ENCODE measurements at places on chromosomes 2 and 18.
A peak's percentile ranks its signal among the peaks of the same experiment; 100 is the strongest.

DNA sequence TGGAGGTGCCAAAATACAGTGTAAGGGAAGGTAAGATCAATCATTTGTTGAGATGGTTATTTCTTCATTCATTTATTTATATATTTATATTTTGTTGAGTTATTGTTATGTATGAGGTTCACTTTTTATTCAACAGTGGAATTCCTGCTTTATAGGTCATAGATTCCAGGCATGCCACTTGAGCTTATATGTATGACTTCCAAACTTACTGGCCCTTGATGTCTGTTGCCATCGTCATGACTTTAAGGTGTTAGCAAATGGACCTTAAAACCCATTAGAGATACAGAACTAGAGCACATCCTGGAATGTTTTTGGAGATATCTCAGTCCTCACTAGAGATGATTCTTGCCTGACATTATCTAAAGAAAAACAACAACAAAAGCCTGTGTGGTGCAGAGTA lies 25.9 kb downstream of the CCDC85A start:
- DNase-seq: no peak

- no peak for DNase-seq
Observed at GRCh38 chr2:44443517-44443916, 81.8 kb downstream of the CAMKMT start.

GRCh38 chr2:222594679-222595078 lies 61.2 kb downstream of the FARSB start:
- peak; percentile 84 for DNase-seq

GRCh38 chr2:88239781-88240180 lies 69.6 kb downstream of the THNSL2 start:
- no peak for DNase-seq

DNA sequence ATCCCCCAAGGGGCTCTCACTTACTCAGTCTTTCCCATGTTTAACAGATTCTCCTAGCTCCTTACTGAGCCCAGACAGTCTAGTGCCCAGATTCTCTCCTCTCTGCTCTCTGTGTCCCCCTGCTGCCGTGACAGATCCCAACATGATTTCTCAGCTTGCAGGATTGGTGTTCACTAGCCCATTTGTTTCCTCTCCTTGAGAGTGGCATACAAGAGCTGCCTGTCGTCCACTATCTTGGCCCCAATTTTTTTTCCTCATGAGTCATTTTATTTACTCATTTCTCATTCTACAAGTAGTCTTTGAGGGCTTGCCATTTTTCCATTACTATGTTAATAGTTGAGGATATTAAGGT lies 199.9 kb upstream of the FN1 start:
- peak; percentile 14 for DNase-seq

GRCh38 chr2:68237404-68237803 lies 14.9 kb downstream of the PPP3R1 start:
- no peak for DNase-seq

DNA sequence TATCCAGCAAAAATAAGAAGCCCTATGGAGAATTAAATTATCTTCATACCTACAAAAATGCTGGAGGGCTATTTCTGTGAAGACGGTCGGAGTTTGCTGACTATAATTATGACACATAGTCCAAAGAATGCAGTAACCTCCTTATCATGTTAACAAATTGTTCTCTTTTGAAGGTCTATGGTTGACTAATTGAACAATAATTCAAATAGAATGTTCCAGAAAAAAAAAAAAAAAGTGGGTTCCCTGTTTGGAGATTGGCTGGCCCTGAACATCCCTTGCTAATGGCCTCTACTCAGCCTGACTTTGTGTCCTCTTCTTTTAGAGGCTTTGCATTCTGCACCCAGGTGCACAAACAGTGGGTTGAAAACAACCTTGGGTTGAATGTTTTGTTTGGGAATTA lies 82.8 kb upstream of the CCBE1 start:
- no peak for DNase-seq

- peak; percentile 25 for DNase-seq
Observed at GRCh38 chr18:54671291-54671881, 80.3 kb downstream of the DYNAP start.

GRCh38 chr2:71546275-71546638 lies 92.9 kb downstream of the DYSF start:
- no peak for DNase-seq

- DNase-seq: peak; percentile 90
Observed at GRCh38 chr18:57434536-57435494, at the start of gene ONECUT2. Gene ONECUT2, plus strand, starts transcription at chr18:57435374. Its CDS starts 343 bp downstream, at chr18:57435717.

DNA sequence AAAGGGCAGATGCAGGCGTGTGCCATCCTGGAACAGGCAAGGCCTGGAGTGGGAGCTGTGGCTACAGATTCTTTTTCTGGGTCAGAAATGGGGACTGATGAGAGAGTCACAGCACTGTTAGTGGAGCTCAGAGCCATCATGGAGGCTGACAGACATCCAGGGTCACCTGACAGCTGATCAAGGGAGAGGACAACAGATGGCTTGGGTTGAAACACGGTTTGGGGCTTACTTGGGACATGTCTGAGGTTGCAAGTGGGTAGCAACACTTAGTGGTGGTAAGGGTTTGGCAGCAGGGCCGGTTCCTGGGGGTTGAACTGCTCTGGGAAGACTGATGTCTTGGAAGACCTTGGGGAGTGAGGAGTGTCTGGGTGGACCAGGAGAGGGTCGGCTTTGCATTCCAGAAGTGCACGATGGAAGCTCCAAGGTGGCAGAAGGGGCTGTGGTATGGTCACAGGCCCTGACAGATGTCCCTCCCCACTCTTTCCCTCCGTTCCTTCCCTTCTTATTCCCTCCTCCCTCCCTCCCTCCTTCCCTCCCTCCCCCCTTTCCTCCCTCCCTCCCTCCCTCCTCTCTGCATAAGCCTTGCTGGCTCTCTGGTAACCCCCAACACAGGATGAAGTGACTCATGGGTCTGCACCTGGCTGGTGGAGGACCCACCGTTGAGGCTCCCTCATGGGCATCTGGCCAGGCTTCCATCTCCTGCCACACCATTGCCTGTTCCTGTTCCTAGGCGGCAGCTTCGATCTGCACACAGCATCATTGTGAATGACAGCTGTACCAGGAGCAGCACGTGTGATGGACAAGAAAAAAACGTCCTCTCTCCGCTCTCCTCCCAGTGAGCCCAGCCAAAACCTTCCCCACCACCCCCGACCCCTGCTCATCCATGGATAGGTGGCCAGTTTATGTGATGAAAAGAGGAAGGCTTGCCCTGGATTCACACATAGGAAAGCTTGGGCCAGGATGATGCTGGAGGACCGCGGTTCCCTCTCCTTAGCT lies 63.8 kb upstream of the RPL31 start:
- no peak for DNase-seq

DNA sequence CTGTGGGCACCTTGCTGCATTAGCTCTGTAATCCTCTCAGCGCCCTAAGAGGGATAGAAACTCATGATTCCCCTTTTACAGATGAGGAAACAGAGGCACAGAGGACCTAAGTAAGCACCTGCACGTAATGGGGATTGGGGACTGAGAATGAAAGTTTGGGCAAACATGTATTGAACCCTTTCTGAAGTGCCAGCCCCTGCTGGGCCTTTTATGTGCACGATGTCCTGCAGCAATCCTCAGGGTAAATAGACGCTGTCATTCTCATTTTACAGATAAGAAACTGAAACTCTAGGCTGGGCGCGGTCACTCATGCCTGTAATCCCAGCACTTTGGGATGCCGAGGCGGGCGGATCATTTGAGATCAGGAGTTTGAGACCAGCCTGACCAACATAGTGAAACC lies 117.4 kb downstream of the STPG4 start:
- DNase-seq: no peak

DNA sequence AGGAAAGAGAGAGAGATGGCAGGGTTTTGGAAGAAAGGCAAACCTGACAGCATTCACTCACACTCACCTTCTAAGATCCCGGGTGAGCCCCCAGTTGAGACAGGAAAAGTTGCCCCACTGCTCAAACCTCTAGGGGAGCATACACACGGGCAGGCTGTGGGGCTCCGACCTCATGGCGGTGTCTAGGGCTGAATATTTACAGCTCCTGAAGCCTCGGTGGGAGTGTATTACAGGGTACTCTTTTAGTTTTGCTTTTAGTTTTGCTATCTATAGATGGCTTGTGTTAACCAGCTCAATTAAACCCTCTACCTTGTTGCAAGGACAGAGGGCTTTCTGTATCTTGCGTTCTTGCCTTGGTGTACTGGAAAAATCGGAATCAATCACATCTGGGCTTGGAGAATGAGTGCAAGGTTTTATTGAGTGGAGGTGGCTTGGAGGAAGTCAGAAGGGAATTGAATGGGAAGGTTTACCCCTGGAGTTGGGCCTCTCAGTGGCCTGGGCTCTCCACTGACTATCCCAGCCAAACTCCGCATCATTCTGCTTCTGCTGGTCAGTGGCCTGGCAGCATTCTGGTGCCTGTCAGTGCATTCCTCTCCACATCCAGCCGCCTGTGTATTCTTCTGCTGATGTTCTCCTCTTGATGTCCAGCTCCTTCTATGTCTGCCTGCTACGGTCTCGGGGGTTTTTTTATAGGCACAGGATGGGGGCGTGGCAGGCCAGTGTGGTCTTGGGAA lies 10.1 kb upstream of the IFIH1 start:
- DNase-seq: no peak

DNA sequence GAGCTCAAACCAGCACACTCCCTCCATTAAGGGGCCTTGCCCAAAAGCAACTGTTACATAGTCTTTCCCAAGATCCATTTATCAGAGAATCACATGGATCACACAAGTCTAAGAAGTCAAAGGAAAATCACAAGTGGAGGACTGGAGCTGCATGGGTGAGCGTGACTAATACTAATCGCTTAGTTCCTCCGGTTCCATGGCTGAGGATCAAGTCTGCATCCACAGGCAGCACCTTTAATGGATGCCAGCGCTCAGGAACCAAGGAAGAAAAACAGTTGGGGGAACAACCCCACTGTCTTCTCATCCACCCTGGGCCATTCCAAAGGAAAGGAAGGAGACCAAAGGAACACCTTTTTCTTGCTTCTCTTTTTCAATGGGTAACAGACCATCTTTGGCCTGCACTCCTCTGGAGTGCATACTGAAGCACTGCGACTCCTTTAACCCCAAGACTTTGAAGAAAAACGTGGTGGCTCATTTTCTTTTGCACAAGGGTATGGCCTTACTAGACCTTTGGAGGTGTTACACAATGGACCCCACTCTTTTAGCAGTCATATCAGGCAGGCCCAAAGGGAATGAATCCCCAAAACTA lies 9.2 kb upstream of the WDR33 start:
- no peak for DNase-seq

- no peak for DNase-seq
Observed at GRCh38 chr2:241857041-241857541, 1.6 kb downstream of the PDCD1 start.

DNA sequence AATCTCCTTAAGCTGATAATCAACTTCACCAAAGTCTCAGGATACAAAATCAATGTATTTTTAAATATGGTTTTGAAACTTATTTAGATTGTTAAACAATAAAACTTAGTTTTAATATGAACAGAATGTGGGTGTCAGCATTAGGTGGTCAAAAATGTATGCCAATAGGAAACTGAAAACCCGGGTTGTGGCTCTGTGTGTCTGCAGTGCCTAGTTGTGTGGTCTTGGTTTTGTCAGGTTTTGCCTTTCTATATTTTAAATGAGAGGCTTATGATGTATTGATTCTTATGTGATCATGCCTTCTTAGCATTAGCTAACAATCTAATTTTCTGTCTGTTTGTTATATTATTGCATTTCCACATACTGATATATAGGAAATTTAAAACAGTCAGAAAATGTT lies 227.8 kb downstream of the ZNF407 start:
- DNase-seq: no peak

DNA sequence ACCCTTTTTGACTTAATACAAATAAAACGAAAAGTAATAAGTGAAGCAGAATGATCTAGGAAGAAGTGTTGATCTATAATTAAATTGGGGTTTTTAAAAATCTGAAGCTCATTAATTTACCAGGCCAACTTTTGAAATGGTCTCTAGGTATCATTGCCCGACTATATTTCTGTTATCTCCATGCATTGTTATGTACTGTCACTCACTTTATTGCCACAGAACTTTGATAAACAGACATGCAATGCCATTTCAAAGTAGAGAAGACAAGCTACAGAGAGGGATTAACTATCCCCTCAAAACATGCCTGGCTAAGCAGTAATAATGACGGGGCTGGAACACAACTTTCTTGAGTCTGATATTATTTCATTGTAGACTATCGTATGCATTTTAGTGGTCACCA lies 147.6 kb upstream of the ITGA4 start:
- no peak for DNase-seq

All from COLO829 (cell line).